ENCODE measurements at places on chromosomes 2 and 18.

- no peak for DNase-seq
- H3K4me3 ChIP-seq: no peak overlapping the region
- no peaks in the 10 kb centered on the region for H3K4me1 ChIP-seq
- no peaks in the 10 kb centered on the region for H3K36me3 ChIP-seq
- H3K27me3 ChIP-seq: no peaks in the 10 kb centered on the region
Measured at GRCh38 chr2:78418021-78418420, 607.5 kb upstream of the REG3G start.

GRCh38 chr18:23357996-23358594 lies 95.0 kb upstream of the RIOK3 start:
- H3K27me3 ChIP-seq: no peaks in the 10 kb centered on the region
- H3K4me3 ChIP-seq: no peak overlapping the region
- H3K4me1 ChIP-seq: no peaks in the 10 kb centered on the region

DNA sequence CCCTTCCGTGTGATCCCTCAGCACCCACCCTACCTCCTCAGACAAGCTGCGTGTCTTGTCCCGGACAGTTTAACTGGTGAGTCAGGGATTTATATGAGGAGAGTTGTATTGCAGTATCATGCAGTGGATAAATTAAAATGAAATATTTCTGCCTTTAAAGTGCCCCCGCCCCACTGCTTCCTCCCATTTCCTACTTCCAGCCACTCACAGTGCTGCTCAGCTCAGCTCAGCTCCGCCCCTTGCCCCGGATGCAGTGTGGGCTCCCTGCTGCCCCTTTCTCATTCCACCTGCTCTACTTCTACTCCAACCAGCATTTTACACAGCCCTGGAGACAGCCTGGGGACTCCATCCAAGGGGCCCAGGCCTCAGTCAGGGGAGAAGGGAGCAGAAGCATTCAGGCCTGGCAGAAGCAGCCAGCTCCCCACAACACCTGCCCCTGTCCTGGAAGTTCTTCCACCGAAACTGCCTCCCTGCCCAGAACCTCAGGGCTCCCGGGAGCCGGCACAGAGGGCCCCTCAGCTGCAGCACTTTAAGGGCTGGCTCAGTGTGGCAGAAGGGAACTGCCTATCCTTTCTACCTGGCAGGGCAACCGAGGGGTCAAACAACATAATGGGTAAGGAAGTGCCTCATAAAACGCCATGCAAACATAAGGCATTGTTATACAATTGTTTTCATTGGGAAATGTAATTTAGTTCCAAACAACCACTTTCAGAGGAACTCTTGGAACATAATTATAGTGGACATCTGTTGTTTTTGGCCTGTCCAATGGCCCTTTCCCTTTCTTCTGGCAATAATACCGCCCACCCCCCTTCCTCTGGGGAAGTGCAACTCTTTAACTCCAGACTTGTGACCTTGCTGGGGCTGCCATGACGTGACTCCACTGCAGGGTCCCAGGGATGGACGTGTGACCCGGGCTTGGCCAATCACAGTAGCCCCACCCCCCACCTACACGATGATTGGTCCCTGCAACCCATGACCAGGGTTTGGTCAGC lies 102.3 kb downstream of the LIPG start:
- no peaks in the 10 kb centered on the region for H3K36me3 ChIP-seq
- H3K27ac ChIP-seq: no peak overlapping the region
- no peak overlapping the region for H3K4me3 ChIP-seq
- no peaks in the 10 kb centered on the region for H3K27me3 ChIP-seq

DNA sequence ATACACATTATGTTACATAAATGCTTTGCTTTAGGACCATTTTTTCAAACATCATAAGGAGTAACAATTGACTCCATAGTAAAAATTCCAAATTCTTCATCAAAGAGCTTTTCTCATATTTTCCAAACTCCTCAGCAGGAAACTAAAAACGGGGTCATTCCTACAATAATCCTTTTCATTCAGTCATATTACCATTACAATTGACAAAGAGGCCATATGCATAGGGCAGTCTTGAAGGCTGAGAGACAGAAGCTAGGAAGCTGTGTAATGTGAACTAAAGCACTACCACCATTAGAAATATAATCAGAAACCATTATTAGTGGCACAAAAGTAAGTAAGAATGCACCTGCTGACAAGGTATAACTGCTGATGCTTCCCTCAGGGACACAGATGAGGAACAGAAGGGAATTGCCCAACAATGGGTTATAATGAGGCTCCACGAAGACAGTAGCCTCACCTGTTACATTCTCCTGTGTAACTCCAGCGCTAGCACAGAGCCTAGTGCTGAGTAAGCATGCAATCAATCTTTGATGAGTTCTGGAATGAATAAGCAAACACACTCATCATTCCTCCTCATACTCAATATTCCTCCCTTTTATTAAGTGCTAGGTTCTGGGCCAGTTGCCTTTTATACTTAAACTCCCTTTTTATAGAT lies 942.3 kb downstream of the CPS1 start:
- H3K27me3 ChIP-seq: no peaks in the 10 kb centered on the region
- H3K27ac ChIP-seq: no peak overlapping the region
- H3K36me3 ChIP-seq: no peaks in the 10 kb centered on the region
- DNase-seq: no peak
